Prostate gland (tissue), 2 donors: ENCODE measurements at places on chromosomes 13 and 19. TPM values are rescaled to one million over a fixed set of nuclear protein-coding genes. Genes with fewer than 3 reads are reported as not detected.

DNA sequence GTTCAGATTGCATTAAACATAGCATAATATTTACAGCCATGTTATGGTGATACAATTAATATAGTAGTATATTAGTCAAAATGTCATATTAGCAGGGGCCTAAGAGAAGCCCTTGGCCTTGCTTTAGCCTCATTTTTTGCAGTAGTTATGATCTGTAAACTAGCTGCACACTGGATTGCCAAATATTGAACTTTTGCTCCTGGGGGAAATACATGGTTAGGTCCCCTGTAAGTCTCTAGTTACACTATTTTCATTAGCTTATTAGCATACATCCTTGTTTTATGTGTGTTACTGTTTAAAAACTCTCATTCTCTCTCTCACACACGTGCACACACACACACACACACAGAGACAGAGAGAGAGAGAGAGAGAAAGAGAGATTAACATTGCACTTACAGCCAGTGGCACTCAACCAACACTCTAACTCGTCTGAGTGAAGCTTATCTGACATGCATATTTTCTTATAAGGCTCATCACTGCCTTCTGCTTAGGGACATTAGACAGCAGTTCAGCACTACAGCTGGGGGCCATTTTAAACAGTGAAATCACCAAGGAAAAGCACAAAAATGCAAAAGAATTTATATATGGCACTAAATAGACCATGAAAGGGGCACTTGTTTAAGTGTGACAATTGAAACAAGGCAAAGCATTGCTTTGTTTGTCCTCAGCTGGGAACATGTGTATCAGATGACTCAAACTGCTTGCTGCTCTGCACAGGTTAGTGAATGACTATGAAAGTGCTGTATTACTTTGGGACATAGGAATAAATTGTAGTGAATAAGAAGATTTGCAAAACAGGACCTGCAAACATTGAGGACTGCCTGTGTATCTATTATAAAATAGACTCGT lies 278.7 kb downstream of the GPC6 start:
- H3K27ac ChIP-seq = no peak overlapping the region
- no peaks in the 10 kb centered on the region for H3K36me3 ChIP-seq
- no peak for DNase-seq
- H3K4me3 ChIP-seq = no peak overlapping the region
- H3K4me1 ChIP-seq = no peaks in the 10 kb centered on the region

DNA sequence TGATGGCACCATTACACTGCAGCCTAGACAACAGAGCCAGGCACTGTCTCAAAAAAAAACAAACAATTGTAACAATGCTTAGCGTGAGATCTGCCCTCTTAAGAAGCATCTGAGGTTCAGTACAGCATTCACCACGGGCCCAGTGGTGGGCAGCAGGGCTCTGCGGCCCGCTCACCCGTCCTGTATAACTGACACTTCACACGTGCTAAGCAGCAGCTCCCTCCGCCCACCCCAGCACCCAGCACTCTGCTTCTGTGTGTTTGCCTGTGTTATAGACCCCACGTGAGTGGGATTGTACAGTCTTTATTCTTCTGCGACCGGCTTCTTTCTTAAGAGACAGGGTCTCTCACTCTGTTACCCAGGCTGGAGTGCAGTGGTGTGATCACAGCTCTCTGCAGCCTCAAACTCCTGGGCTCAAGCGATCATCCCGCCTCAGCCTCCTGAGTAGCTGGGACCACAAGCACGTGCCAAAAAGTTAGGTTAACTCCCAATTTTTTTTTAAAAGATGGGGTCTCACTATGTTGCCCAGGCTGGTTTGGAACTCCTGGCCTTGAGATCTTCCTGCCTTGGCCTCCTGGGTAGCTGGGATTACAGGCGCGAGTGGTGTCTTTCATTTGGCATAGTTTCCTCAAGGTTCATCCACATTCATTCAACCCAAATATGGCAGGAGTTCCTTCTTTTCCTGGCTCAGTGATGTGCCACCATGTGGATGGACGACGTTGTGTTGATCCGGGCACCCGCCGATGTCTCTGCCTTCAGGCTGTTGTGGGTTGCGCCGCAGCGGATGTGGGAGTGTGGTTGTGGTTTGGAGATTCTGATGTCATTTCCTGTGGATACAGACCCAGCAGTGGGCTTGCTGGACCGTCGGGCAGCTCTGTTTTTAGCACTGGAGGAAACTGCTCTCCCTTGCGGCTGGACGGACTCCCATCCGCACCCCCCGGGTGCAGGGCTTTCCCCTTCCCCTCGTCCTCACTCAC lies 170.0 kb downstream of the KDM4B start:
- no peak overlapping the region for H3K27ac ChIP-seq
- DNase-seq = no peak
- H3K4me1 ChIP-seq = no peaks in the 10 kb centered on the region
- peaks cover 49% of the 10 kb centered on the region for H3K36me3 ChIP-seq

DNA sequence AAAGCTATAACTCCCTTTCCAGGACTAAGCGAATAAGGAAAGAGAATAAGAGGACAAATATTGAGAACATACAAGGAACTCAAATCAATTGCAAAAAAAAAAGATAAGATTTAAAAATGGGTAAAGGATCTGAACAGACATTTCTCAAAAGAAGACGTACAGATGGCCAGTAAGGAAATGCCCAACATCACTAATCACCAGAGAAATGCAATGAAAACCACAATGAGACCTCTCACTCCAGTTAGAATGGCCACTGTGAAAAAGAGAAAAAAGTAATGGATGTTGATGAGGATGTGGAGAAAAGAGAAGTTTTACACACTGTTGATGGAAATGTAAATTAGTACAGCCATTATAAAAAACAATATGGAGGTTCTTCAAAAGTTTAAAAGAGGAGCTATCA lies 63.8 kb downstream of the VWA8 start:
- no peak overlapping the region for H3K4me3 ChIP-seq
- no peaks in the 10 kb centered on the region for H3K27me3 ChIP-seq
- no peaks in the 10 kb centered on the region for H3K36me3 ChIP-seq
- no peak for DNase-seq

- H3K4me1 ChIP-seq = peaks cover 7% of the 10 kb centered on the region
- DNase-seq = no peak
- no peaks in the 10 kb centered on the region for H3K36me3 ChIP-seq
- no peak overlapping the region for H3K27ac ChIP-seq
- H3K27me3 ChIP-seq = no peaks in the 10 kb centered on the region
- no peak overlapping the region for H3K4me3 ChIP-seq
Measured at GRCh38 chr19:34841780-34842179, 68.8 kb upstream of the ZNF599 start.

DNA sequence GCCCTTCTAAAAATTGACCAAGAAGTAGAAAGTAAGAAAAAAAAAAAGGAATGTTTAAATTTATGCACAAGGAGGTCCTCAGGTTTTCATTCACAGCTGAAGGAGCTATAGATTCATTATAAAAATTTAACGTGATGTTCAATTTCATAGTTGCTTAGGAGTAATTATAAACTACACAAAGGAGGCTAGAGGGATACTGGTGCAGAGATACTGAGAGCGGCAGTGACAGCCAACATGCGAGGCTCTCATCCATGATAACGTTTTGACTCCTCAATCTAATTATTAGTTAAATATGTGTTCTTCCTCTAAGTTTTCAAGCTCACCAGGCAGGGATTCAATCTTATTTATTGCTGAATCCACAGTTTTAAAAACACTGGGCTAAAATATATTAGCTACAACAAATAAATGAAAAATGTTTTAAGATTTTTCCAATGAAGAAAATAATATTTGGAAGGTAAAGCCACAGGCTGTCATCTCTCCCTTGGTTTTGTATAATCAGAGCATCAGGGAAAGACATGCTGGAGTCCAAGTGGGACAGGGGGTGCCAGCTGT lies 49.8 kb upstream of the TRPC4 start:
- no peak overlapping the region for H3K27ac ChIP-seq
- H3K36me3 ChIP-seq = no peaks in the 10 kb centered on the region

- H3K4me3 ChIP-seq = no peak overlapping the region
- DNase-seq = no peak
- no peak overlapping the region for H3K27ac ChIP-seq
- H3K36me3 ChIP-seq = no peaks in the 10 kb centered on the region
- H3K27me3 ChIP-seq = no peaks in the 10 kb centered on the region
Measured at GRCh38 chr13:106815545-106815944, 247.6 kb upstream of the ARGLU1 start.

DNA sequence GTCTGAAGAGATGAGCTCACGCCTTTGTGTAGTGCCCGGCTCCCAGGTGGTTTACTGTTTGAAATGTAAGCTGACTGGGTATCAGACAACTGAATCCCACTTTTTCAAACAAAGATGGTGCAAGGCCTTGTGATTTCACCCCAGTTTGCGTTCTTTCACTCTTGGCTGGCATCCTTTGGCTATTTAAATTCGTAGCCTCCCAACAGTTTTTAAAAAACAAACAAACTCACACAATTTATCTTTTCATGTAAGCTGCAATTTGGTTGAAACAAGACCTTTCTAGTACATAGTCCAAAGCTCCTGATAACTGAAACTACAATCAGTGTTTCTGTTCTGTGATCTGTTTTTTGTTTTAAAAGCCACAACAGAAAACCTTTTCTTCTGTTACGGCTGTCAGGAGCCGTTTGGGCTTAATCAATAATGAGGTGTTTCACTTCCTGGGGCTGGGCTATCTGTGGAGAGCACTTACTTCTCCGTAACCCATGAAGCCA lies 65.1 kb upstream of the NPAS1 start:
- no peaks in the 10 kb centered on the region for H3K27me3 ChIP-seq
- no peaks in the 10 kb centered on the region for H3K36me3 ChIP-seq
- DNase-seq = no peak

DNA sequence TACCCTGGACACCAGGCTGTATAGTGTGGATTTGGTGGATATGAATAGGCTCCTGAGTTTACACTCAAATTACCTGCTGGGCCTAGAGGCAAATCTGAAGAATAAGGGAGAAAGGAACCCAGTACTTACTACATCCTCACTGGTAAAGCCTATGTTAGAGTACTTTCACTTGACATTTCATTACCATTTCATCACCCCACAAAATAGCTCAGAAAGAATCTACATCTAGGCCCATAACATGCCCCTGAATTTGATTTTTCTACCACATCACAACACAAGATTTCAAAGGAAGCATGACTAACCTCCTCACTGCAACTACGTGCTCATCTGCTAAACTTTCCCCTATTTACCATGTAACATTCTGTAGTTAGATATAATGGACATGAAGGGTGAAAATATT lies 43.3 kb downstream of the VWA8 start:
- H3K36me3 ChIP-seq = no peaks in the 10 kb centered on the region
- no peak overlapping the region for H3K4me3 ChIP-seq
- no peak overlapping the region for H3K27ac ChIP-seq
- no peaks in the 10 kb centered on the region for H3K27me3 ChIP-seq
- no peaks in the 10 kb centered on the region for H3K4me1 ChIP-seq
- no peak for DNase-seq

Gene CYP2S1
- 1.1 TPM for total RNA-seq

Gene GIPR
- total RNA-seq = 4.9 TPM

Gene LRRC8E
- 11.7 TPM for total RNA-seq

Gene MUC16
- total RNA-seq = 0.14 TPM

Gene OR7A5
- 1.4 TPM for total RNA-seq

Gene ZC3H4
- 35.3 TPM for total RNA-seq
